BJ (cell line): ENCODE measurements at places on chromosomes 6 and 20.

- no peak for DNase-seq
Observed at GRCh38 chr6:42715871-42716270, 6.5 kb downstream of the PRPH2 start.

DNA sequence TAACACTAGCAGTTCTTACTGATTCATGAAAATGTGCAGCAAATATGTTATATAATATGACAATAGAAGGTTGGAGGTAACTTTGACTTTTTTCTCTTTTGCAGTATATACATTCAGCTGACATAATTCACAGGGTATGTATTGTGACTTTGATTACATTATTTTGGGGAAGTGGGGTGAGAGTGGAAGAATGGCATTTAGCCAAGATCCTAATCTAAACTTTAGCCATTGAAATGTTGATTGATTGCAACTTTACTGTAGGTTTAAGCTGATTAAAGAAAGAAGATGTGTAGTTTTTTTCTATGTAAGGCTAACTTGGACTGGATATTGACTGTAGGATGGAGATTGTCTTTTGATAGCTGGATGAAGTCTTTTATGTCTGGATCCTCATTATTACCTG is 46.0 kb downstream of the MAPK14 start:
- DNase-seq, result no peak

- no peak for DNase-seq
Observed at GRCh38 chr20:17479063-17479657, 52.0 kb downstream of the BFSP1 start.

DNA sequence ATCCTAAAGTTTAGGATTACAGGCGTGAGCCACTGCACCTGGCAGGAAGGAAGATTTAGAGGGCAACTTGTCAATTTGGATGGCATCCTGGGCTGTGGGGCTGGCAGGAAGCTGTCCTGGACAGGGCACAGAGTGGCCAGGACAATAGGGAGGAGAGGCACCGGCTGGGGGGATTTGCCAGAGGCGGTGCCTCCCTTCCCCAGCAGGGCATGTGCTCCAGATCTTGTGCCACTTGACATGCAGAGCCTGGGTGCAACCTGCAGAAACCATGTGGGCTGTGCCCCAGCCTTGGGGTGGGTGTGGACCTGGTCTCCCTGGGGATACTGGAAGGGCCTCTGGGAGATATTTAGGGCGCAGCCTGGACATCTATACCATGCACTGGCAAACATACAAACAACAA is 58.6 kb upstream of the EEF1A1 start:
- no peak for DNase-seq

DNA sequence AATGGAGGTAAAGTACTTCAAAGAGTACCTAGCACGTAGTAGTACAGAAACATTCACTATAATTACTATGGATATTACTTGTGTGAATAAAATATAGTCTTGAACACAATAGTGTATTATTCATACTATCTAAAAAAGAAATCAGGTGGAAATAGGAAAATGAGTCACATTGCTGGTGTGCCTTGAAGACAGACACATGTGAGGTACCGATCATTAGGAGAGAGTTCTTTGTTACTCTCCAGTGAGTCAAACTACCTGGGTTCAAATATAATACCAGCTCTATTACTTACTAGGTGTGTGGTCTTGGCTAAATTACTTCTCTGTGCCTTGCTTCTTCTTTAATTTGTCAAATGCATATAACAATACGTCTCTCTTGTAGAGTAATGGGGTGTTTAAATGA is 50.8 kb upstream of the BEND6 start:
- no peak for DNase-seq

GRCh38 chr20:9402546-9402945 is 111.8 kb upstream of the LAMP5 start:
- DNase-seq, result no peak

GRCh38 chr6:164099269-164099865 is 684.8 kb downstream of the QKI start:
- DNase-seq, result no peak

DNA sequence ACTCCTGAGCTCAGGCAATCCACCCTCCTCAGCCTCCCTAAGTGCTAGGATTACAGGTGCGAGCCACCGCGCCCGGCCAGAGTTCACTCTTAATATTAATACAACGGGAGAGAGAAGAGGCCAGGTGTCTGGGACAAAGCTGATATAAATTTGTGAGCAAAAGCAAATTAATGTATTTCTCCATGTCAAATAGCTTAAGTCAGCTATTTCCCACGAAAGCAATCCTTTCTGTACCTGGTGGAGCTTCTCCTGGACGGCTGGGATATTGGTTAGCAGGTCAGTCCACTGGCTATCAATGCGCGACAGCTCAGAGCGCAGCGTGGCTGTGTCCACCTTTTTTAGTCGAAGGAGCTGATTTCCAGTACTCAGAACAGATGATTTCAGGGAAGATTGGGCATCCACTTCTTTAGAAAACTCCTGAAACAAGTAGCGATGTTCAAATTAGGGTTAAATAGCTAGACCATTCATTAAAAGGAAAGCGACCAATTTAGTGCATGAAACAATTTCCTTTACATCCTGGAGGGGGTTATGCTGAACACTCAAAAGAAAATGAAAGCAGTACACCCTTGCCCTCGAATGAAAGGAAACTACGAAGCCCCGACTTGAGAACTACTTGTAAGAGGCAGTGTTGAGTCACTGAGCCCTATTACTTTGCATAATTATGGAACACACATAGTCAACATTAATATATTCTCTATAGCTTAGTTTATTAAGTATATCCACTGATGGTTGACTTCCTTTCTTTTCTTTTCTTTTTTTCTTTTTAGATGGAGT is 403.4 kb downstream of the SYNE1 start:
- DNase-seq, result no peak

GRCh38 chr6:109526905-109527628 is 44.0 kb upstream of the ZBTB24 start:
- DNase-seq, result no peak

GRCh38 chr20:3423126-3423525 is 15.7 kb upstream of the DNAAF9 start:
- DNase-seq, result no peak

- DNase-seq, result no peak
Observed at GRCh38 chr6:157060440-157060952, 262.8 kb downstream of the TMEM242 start.

DNA sequence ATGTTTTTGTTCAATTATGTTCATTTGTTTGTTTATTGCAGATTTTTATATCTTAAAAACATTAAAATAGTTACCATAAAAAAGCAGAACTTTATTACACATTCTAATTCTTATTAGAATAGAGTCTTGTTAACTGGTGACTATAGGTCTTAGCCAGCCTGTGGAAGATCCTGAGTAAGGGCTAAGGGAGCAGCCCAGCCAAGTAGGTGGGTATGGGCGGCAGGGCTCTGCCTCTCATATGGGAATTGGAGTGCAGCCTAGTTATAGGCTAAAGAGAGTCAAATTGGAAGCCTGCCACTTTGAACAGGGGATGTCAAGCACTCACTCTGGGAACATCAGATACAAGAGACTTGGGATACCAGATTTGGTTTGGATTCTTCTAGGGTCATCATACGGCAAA is 10.5 kb upstream of the HSF2 start:
- no peak for DNase-seq

- DNase-seq, result no peak
Observed at GRCh38 chr6:78670156-78670555, 197.2 kb upstream of the IRAK1BP1 start.

DNA sequence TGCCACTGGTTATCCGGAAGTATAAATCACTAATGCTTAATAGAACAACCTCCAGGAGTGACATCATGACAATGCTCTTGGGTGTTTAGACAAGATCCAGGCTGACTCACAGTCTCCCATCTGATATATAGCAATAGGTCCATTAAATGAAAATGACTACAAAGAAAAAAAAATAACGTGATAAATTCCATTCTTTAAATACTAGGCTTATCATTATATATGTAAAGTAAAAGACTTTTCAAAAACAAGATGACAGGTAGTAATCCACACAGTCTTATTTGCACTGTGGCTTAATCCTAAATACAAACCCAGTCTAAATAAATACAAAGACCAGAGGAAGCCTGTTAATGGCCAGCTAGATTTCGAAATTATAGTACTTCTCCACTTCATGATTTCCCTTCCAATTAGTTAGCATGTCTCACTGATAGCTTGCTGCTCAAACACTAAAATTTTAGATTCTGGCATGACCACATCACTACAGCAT is 149.1 kb upstream of the BEND3 start:
- DNase-seq, result no peak
